ENCODE measurements at places on chromosomes 16 and 17.

- DNase-seq: no peak
Observed at GRCh38 chr16:50469121-50469743, 79.0 kb upstream of the NKD1 start.

GRCh38 chr16:19315889-19316433, 30.4 kb downstream of the CLEC19A start:
- no peak for DNase-seq

- DNase-seq: no peak
Observed at GRCh38 chr17:76136276-76137000, 4.6 kb downstream of the FOXJ1 start.

DNA sequence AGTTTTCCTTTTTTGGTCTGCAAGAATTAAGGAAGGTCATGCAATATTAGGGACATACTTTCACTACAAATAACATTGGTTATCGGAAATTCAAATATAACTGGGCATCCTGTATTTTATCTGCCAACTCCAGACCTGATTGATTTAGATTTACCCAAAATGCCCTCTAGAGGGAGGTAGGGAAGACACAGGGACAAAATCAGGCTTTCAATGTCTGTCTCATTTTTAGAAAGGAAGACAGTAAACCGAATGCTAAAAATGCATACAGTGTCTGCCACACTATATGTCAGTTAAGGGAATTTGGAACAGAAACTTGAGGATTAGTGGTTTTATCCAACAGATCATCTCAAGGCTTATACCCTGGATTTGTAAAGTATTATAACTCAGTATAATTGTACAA, 161.7 kb upstream of the SOX9 start:
- DNase-seq: no peak

- DNase-seq: no peak
Observed at GRCh38 chr16:88539652-88540345, 30.4 kb upstream of the ZC3H18 start.

DNA sequence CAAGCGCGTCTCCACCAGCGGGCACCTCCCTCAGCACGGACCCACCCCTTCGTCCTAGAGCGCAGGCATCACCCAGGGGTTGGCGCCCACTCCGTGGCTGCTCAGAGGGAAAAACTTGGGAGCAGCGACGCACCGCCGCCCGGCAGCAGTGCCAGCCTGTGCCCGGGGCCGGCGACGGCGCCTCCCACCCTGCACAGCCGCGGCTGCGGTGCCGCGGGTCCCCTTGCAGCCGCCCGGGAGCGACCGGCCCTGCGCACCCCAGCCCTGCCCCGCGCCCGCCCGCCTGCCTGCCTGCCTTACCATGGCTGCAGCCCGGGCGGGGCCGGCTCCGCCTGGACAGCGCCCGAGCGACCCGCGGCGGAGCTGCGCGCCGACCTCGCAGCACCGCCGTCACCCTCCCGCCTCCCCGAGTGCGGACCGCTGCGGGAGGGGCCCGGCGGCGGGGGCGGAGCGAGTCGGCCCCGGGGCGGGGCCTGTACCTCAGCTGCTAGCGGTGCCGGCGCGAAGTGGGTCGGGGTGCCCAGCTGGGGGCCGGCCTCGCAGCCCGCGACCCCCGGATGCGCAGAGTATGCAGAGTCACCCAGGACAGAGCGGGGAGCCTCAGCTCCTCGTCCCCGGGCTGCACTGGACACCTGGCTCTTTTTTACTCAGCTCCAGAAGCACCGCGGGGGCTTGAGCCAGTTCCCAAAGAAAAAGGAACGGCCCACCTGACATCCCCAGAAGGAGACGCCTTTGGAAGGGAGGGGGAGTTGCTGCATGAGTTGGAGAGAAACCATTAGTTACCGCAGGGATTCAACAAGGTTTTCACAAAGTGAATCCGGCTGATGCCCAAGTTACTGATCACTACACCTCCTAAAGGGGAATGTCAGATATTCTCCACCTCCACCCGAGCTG, 17.5 kb upstream of the MTMR4 start:
- no peak for DNase-seq

- no peak for DNase-seq
Observed at GRCh38 chr16:49756775-49757558, 98.9 kb downstream of the ZNF423 start.

GRCh38 chr17:77570565-77570898, 388.0 kb upstream of the TNRC6C start:
- no peak for DNase-seq

DNA sequence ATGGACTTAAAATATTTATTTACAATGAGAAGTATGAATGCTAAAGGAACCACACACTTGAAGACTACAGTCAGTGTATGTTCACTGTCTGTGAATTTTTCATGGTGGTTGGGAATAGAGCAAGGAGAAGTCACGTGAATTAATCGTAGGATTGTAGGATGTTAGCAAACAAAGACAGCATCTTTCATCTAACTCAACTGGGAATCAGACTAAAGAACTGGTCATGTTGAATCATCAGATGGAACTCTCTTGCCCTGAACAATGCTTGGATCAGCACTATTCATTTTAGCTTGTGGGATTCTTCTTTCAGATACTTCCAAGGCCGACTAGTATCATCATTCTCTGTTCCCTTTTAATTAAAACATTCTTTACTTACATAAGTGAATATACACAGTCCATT, 18.1 kb downstream of the KCNJ2 start:
- no peak for DNase-seq

GRCh38 chr17:50865868-50866260, 290 bp downstream of the TOB1 start:
- DNase-seq: no peak

GRCh38 chr16:85083051-85083639, 29.1 kb downstream of the CIBAR2 start:
- DNase-seq: no peak

Data from stimulated activated CD4-positive, alpha-beta T cell treated with anti-CD3 and anti-CD28 coated beads, Interleukin-1b, Interleukin-23, amount 100 ng/mL, for 1 hour (primary cell).